Endothelial cell of umbilical vein (primary cell): ENCODE measurements at places on chromosomes 6 and 20. TPM values are rescaled to one million over a fixed set of nuclear protein-coding genes. Genes with fewer than 3 reads are reported as not detected.

DNA sequence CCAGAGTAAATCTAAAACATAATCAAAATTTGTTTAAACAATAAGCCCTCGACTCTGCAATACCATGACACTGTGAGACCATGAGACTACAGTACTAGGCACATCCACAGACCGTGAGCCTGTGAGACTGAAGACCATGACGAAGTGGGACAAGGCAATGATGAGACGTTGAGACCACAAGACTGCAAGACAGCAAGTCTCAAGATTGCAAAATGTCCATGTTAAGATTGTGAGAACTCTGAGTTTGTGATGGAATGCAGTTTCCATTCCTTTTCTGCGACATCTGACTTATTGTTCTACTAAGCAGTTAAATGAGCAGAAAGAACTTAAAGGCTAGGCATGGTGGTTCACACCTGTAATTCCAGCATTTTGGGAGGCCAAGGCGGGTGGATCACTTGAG, 102.1 kb upstream of the PHACTR1 start:
- DNase-seq, result no peak

- DNase-seq, result no peak
These were observed 700 bp downstream of the DTD1 start for GRCh38 chr20:18588574-18588933.

Gene RAD21L1
- total RNA-seq, result not detected in 2 replicates

DNA sequence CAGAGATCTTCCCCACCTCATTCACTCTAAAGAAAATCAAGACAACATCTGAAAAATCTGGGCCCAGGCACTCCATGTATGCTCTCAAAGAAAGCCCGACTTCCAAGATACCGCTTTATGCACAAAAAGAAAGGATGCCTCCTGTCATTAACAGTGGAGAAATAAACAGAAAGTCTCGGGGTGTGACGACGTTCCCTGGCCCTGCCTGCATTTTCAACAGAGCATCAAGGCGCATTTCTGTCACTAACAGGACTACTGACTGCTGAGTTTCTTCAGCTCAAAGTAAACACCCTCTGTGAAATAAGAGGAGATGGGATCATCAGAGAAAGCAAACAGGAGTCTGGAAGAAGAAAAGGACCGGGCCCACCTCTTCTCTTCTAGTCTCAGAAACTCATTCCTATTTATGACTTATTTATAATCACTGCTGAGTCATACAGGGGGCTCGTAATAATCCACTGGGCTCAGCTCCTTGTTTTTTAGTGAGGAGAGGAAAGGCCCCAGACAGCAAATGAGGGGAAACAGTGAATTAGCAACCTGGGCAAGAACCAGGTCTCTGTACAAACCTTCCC, 99.7 kb downstream of the ZMYND8 start:
- DNase-seq, result peak; percentile 28

Gene GZF1
- total RNA-seq, result 10.0 and 12.5 TPM in 2 replicates

Gene TMEM170B
- total RNA-seq, result 4.1 and 4.2 TPM in 2 replicates

Gene OOEP
- not detected in 2 replicates for total RNA-seq

- peak; percentile 78 for DNase-seq
These were observed 34.2 kb downstream of the NHSL1 start for GRCh38 chr6:138465007-138465645.

Gene SLC32A1
- not detected in 2 replicates for total RNA-seq

DNA sequence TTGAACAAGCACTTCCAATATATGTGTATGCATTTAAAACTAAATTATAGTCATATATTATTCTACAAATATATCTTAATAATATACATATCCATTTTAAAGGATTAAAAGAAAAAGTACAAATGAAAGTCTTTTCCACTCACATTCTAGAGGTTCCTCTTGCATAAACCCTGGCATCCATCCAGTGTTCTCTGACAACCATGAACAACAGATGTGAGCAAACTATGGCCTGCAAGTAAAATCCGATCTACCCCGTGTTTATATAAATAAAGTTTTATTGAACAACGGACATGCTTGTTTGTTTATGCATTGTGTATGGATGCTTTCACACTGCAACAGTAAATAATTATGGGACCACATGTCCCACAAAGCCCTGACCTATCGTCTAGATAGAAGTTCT, 1122.3 kb downstream of the EPHA7 start:
- DNase-seq, result no peak

DNA sequence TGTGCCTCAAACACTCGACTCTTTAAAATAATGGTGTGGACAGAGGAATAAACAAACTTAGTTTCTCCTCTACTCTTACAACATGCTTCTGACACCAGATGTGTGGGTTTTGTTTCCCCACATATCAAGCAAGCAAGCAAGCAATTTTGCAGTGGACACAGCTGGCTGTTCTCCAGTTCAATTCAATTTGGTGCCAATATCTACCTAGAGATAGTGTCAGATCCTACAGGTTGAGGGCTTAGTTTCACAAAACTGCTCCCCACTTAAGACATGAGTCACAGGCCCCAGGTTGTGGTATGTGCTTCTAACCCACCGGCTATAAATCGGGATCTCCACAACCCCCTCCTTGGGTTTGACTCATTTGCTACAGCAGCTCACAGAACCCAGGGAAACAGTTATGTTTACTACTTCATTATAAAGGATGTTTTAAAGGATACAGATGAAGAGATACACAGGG, 131.4 kb upstream of the TRAF3IP2 start:
- no peak for DNase-seq

Gene TNFAIP3
- total RNA-seq, result 4.2 and 8.6 TPM in 2 replicates

Gene CCND3
- 87.5 and 96.7 TPM in 2 replicates for total RNA-seq

DNA sequence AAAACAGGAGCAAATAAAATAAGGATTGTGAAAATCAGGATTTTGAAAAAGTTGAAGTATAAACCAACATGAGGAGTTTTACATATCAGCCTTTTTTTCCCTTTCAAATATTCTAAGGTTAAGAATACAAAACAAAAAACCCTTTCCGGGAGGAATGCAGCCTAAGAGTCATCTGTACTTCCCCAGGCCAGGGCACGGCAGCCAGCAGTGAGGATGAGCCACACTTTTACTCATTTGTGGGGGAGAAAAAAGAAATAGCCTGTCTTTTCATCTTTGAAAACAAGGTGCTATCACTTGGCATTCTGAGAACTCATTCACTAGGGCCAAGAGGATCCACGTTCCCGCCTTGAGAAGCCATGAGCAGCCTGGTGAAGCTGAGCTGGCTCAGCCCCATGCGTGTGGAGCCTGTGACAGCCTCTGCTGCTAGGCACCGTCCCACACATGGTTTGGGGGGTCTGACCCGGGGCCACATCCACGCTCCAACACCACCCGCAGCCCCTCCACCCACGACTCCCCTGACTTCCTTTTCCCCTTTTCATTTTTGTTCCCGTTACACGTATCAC, 11.2 kb downstream of the SLC22A1 start:
- DNase-seq, result no peak

GRCh38 chr20:1165941-1166340, 18.8 kb downstream of the TMEM74B start:
- DNase-seq, result no peak

GRCh38 chr20:46690219-46691106, 1.2 kb upstream of the TP53RK start:
- DNase-seq, result peak; percentile 31

DNA sequence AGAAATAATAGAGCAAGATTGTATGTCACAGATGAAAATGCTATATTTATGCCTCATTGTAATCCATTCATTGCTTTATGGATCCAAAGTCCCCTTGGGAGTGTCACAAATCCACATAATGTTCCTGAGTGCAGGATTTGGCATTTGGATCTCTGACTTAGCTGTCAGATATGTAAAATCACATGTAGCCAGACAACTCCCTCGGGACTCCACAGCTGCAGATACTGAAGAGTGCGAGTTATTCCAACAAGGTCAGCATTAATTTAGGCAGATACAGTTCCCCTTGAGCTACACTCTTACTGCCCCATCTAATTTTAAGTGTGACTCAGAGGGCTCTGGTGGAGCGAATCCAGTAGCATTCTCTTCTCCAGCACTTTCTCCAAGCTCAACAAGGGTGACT, 433.2 kb downstream of the CD83 start:
- DNase-seq, result no peak

Gene MUC21
- total RNA-seq, result not detected in 2 replicates

DNA sequence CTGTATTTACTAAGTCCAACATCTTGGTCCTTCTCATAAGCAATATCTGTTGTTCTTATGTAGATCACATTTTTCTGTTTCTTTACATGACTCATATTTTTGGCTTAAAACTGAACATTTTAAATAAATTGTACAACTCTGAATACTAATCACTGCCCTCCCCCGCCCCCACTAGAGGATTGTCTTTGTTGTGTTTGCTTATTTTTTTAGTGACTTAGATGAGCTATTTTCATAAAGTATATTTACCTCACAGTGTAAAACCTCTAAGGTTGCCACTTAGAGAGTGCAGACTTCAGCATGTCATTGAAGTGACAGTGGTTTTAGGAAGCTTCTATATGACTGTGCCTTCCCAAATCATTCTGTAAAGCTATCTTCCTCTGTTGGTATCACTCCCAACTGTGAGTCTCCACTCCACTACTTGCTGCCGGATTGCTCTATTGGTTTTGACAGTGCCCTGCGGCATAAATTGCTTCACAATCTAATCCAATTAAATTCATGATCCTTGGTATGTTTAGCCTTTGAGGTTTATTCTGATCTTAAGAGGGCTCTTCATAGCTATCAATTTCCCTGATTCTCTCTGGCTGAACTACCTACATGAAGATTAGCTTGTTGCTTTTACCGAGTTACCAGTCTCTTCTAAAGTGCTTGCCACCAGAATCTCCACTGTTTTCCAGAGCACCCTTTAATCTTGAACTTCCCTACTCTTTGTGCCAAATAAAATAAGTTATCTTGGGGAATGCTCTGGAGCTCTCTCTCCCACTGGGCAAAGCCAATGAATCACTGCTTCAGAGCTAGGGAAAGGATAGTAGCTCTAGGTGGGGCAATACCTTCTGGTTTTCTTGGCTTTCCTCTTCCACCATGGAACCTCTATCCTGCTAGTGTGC, 33.0 kb downstream of the SPTLC3 start:
- no peak for DNase-seq

Gene REPS1
- 26.3 and 35.0 TPM in 2 replicates for total RNA-seq
